ENCODE measurements at places on chromosomes 6 and 20.

- no peak for DNase-seq
Observed at GRCh38 chr20:52217689-52218395, 26.3 kb upstream of the ZFP64 start.

DNA sequence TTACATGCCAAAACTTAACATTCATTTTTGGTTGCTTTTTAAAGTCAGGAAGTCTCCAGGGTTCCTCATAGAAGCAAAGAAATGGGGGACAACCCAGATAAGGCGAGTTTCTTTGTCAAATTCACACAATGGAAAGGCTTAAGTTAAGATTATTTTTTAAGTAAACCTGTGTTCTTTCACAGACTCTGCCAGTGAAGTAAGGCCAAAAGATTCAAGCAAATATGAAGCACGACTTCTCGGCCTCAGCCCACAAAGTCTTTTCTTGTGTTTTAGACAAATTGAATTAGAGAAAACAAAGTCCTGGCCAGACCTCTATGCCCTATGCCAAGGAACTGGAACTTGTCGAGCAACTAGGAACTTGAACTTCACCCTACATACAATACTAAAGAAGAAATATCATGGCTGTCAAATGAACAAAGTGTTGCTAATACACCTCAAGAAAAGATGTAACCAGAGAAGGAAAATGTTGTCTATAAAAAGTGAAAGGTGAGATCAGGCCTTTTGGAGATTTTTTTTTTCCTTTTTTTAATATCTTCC, 540.0 kb upstream of the JARID2 start:
- DNase-seq = no peak

DNA sequence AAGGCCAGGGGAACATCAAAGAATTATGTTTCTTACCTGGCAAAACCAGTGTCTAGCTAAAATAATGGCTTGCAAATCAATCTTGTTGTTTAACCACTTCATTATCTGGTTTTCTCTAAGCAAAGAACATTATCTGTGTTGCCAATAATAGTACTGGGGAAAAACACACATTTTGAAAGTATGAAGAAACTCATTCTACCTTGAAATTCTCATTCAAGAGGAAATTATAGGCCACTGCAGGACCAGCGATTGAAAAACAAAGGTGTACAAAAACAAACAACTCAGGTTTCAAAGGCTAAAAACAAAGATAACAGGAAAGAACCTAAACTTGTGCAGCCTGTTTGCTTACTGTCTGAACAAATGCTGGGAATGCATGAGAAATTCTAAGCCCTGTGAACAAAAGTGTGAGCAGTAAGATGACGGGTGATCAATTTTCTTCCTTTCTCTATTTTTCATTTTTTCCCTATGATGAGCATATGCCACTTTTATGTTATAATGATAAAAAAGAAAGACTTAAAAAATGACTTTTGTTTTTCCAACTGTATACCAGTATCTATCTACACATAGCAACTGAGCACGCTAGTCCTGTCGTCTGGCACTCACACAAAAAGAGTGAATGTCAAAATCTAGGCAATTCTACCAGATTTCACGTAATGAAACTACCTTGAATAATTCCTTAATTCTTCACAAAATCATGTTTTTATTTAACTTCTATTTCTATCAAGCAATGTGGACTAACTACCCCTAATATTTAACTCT, 117.9 kb downstream of the SGK1 start:
- no peak for DNase-seq

GRCh38 chr6:5220443-5220842, 40.3 kb downstream of the LYRM4 start:
- no peak for DNase-seq

DNA sequence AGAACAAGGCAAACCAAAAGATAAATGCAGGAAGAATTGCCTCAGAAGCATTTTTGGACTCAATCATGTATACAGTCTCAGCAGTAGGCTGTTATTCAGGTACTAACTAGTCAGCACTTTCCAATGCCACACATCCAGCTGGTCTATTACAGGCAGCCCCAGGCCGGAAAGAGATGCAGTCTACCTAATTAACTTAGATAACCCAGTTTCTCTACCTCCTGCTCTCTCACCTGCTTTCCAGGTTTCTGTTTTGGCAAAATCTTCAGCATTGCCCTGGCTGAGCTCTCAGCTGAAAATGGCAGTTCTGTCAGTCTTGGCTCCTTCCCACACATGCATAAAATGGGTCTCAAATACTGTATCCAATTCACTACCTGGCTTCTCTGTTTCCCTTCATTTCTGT, 101.3 kb upstream of the UFL1 start:
- DNase-seq = no peak

GRCh38 chr6:127190552-127190951, 72.1 kb downstream of the RSPO3 start:
- DNase-seq = no peak

DNA sequence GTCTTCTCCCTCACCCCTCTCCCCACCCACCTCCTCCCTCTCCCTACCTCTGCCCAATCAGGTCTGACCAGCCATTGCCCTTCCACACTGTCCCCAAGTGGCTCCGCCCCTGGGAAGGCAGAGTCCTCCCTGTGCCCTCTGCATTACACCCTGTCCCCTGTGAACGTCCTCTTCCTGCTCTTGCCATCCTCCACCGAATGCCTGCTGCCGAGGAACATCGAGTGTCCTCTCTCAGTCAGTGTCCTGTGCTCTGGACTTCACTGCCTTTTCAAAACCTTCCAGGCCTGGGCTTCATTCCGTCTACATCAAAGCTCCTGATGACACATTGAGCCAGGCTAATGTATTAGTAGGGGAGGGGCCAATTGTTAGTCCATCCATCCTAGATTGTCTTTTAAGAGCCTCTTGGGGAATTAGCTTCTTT, 3.3 kb upstream of the PACSIN1 start:
- no peak for DNase-seq

DNA sequence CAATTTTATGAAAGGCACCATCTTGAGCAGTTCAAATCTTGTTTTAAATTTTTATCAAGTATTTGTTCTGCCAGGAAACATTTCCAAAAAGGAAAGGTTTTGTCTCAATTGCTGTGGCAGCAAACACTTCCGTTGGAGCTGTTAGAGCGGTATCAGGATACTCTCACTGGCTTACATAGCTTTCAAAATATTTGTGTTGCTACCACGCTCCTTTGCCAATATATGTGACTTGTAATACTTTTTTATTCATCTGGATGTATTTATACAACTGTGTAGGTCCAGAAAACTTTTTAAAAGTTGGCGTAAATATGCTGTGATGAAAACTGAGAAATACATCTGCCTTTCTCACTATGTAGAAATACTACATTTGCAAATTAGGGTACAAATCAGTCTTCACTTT, 37.8 kb upstream of the NHSL1 start:
- no peak for DNase-seq

- no peak for DNase-seq
Observed at GRCh38 chr6:147137986-147138385, 66.2 kb upstream of the STXBP5 start.

GRCh38 chr6:107506145-107506544, 16.2 kb downstream of the SOBP start:
- no peak for DNase-seq

- no peak for DNase-seq
Observed at GRCh38 chr20:52783769-52784168, 188.4 kb upstream of the TSHZ2 start.

DNA sequence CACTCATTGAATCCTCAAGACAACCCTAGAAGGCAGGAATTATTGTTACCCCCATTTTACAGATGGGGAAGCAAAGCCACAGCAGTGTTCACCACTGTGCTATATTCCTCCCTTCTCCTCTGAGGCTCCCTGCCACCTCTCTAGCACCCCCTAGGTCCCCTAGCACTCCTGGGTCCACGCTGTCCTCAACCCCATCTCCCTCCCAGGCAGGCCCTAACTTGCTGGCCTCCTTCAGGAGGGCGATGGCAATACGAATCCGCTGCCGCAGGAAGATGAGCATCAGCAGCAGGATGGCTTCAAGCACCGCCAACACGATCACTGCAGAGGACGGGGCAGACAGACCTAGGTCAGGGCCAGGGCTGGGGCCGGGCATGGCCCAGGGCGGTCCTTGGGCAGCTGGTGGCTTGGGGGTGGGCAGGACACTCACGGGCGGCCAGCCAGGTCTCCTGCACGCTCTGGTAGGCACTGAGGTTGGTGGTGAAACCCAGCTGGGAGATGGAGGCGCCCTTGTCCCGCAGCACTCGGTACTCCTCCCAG, 7.8 kb upstream of the NEU1 start:
- no peak for DNase-seq

DNA sequence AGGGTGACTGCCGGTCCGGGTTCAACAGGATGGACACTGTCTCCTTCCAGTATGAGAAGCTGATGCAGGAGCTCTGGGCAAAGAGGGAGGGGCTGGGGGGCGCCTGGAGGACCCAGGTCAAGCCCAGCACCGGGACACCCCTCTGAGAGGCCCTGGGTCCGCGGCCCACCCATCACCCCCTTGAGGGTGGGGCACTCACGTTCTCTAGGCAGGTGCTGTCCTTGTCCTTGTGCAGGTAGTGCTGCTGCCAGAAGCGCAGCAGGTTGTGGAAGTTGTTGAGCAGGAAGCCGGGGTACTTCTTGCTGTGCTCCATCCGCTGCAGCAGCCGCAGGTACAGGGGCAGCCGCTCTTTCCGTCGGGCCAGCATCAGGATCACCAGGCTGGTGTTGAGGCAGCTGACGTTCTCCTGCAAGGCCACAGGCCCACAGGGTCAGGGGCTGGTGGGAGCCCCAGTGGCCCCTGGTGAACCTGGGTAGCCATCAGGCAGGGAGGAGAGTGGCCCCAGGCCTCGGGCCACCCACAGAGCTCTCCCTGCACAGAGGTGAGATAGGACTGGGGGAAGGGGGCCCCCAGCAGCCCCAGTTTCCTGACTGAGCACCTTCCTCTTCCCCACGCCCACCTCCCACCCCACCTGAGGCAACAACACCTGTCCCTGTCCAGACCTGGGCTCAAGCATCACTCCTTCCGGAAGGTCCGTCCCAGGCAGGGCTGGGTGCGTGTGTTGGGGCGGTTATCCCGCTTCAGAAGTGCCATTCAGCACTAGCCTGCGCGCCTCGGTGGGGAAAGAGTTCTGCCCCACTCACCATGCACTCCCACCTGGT, 47.8 kb downstream of the MYH7B start:
- DNase-seq = no peak

DNA sequence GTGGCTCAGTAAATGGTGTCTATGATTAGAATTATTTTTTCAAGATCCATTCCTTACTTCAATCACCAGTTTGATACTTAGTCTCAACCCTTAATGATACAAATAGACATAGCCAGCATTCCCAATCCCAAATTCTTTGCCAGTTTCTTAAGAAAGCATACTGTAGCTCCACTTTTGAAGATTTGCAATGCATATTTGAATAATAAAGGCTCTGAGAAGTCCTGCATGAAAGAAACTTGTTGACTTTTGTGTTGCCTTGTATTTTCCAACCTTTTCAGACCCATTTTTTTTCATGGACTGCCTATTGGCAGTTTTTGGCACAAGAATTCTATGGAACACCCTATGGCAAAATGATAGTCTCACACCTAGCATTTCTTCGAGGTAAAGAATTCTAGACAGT, 215.6 kb upstream of the CHD6 start:
- DNase-seq = no peak

GRCh38 chr6:57315111-57315510, 2.3 kb upstream of the PRIM2 start:
- DNase-seq = no peak

- no peak for DNase-seq
Observed at GRCh38 chr6:150894935-150895552, 29.5 kb downstream of the MTHFD1L start.

DNA sequence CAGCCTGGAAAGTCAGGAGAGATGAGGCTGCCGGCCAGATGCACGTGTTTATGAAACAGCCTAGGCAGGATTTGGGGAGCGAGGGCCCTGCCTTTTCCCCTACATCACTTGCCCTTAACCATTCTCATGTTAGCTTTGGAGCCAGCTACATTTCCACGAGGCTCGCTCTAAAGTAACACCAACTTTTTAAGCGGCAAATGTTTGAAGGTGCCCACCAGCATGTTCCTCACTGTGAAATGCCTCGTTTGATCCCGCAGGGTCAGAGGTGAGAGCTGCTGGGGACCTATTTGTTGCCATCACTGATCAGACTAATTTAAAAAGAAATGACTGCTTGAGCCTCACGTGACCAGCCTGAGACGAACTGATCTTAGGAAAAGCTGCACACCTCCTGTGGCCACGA, 51.6 kb upstream of the DACT2 start:
- no peak for DNase-seq

- no peak for DNase-seq
Observed at GRCh38 chr20:49885558-49886332, 29.6 kb downstream of the SPATA2 start.
